ENCODE measurements at places on chromosomes 5 and 9. TPM values are rescaled to one million over a fixed set of nuclear protein-coding genes. Genes with fewer than 3 reads are reported as not detected.

DNA sequence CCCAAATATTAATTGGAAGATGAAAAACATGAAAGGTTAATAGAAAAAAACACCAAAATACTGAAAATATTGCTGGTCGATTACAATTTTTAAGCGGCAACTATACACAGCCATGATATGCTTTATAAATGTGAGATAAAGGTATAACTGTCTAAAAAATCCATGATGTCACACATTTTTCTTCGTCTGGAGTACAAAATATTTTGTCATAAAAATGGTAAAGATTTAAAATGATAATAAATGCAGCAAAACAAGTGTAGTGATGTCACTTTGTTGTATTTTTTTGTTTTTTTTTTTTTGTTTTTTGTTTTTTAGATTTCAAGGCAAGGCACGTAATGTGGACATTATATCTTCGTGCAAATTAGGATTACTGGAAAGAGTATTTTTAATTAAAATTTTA, 227.4 kb downstream of the NFIB start:
- DNase-seq: no peak

CCNO gene
- total RNA-seq: 0.23 TPM

GRCh38 chr5:66356011-66356565, 212.0 kb downstream of the SREK1 start:
- DNase-seq: no peak

DNA sequence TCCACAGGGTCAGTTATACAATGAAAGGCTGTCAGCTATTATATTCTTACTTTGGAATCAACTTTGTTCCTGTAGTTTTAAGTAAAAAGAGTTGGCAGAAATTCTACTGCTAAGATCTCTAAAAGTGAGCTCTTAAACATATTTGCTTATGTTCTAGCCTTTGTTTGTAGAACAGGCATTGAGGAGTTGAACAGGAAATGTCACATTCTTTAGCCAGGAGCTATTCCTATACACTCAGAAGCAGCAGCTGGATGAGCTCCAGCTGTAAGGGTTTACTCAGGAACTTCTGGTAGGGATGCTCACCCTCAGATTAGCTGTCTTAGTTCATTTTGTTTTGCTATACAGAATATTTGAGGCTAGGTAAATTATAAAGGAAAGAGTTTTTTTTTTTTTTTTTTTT, 22.4 kb upstream of the SPINK14 start:
- DNase-seq: peak; percentile 86

GRXCR2 gene
- total RNA-seq: not detected

MAP3K1 gene
- total RNA-seq: 30.2 TPM

- DNase-seq: no peak
These were observed 379.1 kb downstream of the DMRT2 start for GRCh38 chr9:1429297-1429696.

DNA sequence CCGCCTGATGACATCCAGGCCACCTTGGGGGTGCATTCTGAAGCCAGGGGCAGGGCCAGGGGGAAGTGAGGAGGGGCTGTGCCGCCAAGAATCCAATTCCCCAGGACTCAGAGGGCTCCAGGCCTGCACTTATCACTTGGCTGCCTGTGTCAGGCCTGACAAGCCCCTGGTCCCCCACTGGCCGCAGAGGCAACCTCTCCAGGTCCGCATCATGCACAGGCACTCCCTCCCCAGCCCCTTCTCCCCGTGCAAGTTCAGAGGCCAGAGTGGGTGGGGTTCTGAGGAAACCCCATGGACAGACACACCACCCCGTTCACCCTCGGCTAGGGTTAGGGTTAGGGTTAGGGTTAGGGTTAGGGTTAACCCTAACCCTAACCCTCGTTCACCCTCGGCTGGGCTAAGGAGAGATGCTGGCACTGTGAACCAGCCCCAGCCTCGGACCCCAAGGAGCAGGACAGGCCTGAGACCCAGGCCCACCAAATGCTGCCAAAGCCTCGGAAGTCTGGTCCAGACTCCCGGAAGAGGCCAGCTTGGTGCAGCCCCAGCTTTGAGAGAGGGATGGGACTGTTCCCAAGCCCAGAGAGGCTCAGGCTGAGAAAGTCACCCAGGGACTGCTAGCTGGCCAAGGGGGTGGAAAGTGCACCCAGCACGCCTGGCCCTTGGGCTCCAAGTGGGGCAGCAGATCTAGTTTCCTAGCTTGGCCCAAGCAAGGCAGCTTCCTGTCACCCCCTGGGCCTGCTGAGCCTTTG, 4.9 kb downstream of the LCN2 start:
- no peak for DNase-seq

DNA sequence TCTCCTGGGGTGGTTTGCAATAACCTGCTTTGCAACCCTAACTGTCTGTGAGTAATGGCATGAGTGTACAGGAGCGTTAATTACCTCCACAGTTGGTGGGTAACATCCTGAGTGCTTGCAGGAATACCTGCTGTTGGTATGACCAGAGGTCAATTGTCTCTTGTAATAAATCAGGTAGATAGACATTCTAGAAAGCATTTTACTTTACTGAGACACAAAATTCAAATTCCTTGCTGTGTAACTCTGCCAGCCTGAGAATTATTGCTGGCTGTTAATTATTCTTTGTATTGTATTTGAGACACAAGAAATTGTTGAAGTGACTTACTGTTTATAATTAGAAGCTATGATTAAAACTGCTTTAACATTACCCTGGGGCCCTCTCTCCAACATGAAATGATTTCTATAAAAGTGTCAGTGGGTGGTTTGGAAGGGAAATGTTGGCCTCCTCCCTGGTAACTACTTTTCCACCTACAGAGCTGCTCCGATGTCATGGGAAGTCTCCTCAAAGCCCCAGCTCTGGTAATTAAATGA, 150.8 kb upstream of the ADCY2 start:
- no peak for DNase-seq

CDX1 gene
- total RNA-seq: 0.52 TPM

GRCh38 chr9:107667231-107668070, 177.9 kb upstream of the KLF4 start:
- peak; percentile 39 for DNase-seq

GRCh38 chr9:86329649-86330048, 24.6 kb downstream of the TUT7 start:
- DNase-seq: no peak

DNA sequence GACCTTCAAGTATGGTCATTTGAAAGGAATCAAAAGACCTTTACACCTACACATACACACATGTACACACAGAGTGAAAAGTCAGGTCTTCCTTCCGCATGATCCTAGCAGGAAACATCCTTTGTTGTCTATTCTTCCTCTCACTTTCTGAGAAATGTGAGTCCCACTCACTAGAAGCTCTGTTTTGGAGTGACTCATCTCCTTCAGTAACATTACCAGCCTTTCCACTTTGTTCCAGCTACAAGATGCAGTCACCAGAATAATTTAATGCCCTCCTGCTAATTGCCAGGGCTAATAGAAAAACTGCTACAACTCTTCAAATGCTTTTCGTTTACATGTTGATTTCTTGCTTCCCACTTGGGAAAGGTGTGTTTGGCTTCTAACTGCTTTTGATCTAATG, 417.3 kb downstream of the RASEF start:
- DNase-seq: no peak

DNA sequence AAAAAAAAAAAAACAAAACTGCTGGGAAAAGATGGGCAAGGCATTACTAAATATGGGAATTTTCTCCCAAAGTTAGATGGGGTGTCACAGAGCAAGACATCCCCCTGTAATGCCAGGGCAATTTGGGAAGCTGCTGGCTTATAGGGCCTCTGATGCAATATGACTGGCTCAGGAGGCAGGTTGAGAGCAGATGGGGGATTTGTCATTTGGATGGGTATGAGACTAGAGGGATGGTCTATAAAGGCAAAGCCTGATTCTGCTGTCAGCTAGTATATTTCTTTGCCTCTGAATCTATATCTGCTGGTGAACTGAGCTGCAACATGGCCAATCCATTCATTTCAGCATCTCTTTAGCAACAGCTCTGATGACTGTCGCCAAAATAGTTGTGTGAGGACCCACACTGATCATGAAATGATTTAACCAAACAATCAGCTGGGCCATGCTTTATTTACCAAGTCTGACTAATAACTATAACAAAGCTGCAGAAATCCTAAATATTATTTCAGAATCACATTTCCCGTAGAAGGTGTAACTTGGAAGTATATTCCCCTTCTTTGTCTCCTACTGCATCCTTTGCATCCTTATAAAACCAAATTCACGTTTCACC, 455.1 kb upstream of the ZNF608 start:
- no peak for DNase-seq

- DNase-seq: no peak
These were observed 8.6 kb downstream of the PDGFRB start for GRCh38 chr5:150146862-150147601.

GRCh38 chr9:85224729-85225128, 517.0 kb downstream of the AGTPBP1 start:
- DNase-seq: no peak

NOL6 gene
- total RNA-seq: 48.3 TPM

DNA sequence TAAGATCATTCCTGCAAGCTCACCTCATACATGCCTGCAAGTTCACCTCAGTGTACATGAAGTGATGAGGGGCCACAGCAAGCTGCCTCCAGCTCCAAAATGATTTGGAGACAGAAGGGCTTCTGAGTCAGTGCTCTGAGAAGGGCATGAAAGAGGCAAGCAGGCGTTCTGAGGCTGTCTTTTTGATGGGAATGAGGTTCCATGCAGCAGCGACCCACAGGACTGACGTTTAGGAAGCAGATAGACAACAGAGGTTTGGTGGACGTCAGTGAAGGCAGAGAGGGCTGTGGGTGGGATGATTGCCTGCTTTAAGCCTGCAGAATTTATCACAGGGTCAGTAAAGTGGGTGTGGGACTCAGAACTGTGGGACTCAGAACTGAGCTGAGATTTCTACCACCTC, 8.9 kb upstream of the SMIM32 start:
- DNase-seq: no peak

LCP2 gene
- 37.3 TPM for total RNA-seq

- DNase-seq: no peak
These were observed 254.1 kb upstream of the ACTBL2 start for GRCh38 chr5:57736716-57737115.

- no peak for DNase-seq
These were observed 9.7 kb upstream of the PDCD1LG2 start for GRCh38 chr9:5500441-5501235.

ANKRD34B gene
- 2.8 TPM for total RNA-seq

- DNase-seq: no peak
These were observed 19.0 kb upstream of the BARX1 start for GRCh38 chr9:93974151-93974550.

- DNase-seq: no peak
These were observed 1225.2 kb downstream of the PTPRD start for GRCh38 chr9:9387511-9388115.

SLC6A19 gene
- not detected for total RNA-seq

- no peak for DNase-seq
These were observed 51.5 kb downstream of the SEMA4D start for GRCh38 chr9:89446261-89446960.

ARID3C gene
- total RNA-seq: not detected

ZNF618 gene
- 12.0 TPM for total RNA-seq

GRCh38 chr5:69331528-69332445, 814 bp downstream of the CCDC125 start:
- DNase-seq: no peak

DNA sequence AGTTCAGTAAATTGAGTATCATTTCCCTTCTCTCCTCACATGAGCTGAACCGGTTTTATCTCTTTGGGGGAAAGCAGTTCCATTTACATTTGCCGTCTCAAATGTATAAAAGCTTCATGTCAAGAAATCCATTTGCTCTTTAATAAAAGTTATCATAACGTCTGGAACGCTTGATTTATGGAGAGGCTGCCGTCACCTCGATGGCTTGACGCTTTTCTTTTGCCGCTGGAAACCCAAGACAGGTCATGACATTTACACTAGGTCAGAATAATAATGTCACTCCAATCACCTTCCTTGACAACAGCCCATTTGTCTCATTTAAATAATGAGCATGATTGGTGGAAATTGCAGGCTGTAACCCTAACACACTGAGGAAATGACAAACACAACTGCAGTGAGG, 443.4 kb downstream of the IRX1 start:
- DNase-seq: no peak

DNA sequence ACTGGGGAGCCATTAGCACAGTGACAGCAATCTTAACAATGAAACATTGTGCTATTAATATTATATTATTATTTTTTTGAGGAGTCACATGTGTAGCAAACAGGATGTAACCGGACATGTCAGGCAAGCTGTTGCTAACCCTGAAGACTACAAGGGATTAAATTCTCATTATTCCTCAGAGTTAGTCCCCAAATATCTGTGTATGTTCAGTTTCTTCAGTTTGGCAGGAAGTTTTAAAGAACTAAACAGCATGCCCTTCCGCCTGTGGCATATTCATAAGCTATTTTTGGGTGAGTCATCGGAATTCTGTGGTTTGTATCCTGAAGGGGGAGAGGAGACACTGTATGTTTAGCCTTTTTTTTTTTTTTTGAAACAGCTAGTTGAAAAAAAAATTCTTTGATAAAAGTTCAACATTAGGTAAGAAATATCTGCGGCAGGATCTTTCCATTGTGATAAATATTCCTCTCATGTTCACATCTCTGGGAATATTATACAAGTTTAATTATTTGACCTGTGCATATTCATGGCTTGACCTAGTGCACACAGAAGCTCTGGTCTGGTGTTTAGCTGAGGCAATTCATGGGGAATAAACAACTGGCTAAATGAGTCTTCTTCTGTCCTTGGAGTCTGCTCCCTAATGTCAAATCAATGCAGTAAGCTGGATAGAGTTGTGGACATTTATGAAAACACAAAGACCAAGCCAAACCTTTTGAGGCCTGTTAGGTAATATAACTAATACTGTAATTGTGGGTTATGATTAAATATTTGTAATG, 202.7 kb upstream of the CDKN2B start:
- no peak for DNase-seq

RHOBTB3 gene
- 93.0 TPM for total RNA-seq

GRCh38 chr9:108722396-108722795, 133.4 kb downstream of the ACTL7B start:
- DNase-seq: no peak

DNA sequence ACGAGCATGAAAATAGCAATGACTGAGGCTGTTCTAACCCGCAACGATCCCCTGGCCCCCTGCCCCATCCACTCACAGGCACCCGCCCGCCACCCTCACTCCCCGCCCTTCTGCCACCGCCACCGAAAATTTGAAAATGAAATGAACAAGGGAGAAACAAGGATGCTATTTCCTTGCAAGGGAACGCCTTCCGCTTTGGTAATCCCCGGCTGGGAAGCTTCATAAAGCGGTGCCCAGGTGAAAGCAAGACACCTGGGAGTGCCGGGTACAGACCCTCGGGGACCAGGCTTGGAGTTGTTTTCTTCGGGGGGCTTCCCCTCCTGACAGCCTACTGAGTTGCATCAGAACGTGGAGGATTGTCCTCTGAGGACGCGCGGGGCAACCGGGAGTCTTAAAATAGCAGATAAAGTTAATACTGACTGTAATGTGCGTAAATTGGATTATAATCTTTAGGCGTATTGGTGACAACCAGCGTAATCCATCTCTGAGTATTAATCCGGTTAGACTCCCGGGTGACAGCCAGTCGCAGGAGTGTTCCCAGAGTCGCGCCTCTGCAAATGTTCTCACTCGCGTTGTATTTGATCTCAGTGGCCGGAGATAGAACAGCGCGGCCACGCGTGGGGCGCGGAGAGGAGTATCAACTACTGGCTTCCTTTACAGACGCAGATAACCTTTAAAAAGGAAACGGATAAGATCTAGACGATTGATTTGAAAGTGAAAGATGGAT, 885 bp upstream of the MLLT3 start:
- DNase-seq: no peak

Measured in left lung (tissue), 14 donors.